ENCODE measurements at places on chromosomes 6 and 20.

GRCh38 chr6:69019832-69020231, 384.8 kb downstream of the ADGRB3 start:
- DNase-seq, result no peak

GRCh38 chr6:155939253-155939652, 483.6 kb upstream of the NOX3 start:
- DNase-seq, result no peak

- no peak for DNase-seq
Measured at GRCh38 chr20:3014662-3015061, 28.8 kb upstream of the GNRH2 start.

- DNase-seq, result no peak
Measured at GRCh38 chr6:143394389-143394788, 56.1 kb downstream of the ADAT2 start.

DNA sequence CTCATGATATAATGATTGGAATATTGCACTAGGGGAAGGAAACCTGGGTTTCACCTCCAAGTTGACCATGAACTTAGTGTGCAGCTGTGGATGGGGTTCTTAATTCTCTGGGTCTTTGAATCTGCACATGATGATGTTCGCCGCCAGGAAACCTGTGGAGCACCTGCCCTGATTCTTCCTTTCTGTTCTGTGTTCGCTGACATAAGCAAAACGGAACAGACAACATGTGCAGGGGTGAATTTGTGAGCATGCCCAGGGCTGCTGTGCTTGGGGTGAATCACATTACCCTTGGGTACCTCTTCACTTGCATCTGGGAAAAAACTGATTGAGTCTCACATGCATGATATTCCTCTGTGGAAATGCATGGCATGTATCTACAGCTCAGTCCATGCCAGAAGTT, 48.8 kb downstream of the CAP2 start:
- no peak for DNase-seq

- DNase-seq, result no peak
Measured at GRCh38 chr6:6587696-6588063, 840 bp upstream of the LY86 start.

DNA sequence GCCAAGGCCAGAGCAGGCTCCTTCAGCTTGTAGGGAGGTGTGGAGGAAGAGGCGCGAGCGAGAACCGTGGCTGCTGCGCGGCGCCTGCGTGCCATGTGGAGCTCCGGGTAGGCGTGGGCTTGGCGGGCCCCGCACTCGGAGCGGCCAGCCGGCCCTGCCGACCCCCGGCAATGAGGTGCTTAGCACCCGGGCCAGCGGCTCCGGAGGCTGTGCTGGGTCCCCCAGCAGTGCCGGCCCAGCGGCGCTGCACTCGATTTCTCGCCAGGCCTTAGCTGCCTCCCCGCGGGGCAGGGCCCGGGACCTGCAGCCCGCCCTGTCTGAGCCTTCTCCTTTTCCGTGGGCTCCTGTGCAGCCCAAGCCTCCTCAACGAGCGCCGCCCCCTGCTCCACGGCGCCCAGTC, 32.9 kb upstream of the SIRT5 start:
- DNase-seq, result no peak
